Dorsolateral prefrontal cortex (tissue), 122 donors: ENCODE measurements at places on chromosomes 16 and 17. TPM values are rescaled to one million over a fixed set of nuclear protein-coding genes. Genes with fewer than 3 reads are reported as not detected.

- no peak for DNase-seq
These were observed 467.8 kb downstream of the SLC39A11 start for GRCh38 chr17:72624652-72625051.

The CMC2 gene
- 84.3 TPM for total RNA-seq

GRCh38 chr16:70434484-70435260 is 4.2 kb downstream of the ST3GAL2 start:
- DNase-seq, result no peak

GRCh38 chr17:30701498-30701989 is 122.9 kb downstream of the CRLF3 start:
- DNase-seq, result no peak

The NGFR gene
- total RNA-seq, result 5.2 TPM

The IL4R gene
- total RNA-seq, result 30.7 TPM

GRCh38 chr16:56847173-56847910 is 17.7 kb upstream of the SLC12A3 start:
- no peak for DNase-seq

The GALR2 gene
- total RNA-seq, result not detected

The CFAP97D1 gene
- total RNA-seq, result 0.24 TPM

DNA sequence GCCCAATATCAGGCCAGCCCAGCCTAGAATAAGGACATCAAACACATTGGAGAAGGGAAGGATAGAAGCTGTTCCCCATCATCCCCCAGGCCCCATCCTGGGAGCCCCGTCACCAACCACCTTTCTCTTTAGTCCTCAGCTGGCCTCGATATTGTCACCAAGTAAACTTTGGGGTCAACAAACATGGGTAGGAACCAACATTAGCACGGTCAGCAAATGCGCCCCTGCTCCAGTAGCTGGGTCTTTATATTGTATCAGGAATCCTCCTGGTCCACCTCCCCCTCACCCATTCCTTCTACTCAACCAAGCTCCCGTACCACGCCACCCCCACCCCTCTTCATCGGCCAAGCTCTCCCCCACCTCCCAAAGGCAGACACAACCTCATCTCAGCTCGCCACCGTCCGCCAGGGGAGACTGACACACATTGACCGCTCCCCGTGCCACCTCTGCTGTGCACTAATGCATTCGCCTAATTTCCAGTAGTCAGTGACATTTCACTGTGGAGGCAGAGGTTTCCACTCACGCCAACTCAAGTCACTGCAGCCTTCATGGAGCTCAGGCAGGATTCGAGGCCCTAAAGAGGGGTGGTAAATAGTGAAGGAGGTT is 20.7 kb upstream of the CBX2 start:
- no peak for DNase-seq

- no peak for DNase-seq
These were observed 36.4 kb upstream of the CES5A start for GRCh38 chr16:55911616-55912015.

The TADA2A gene
- 49.8 TPM for total RNA-seq

- no peak for DNase-seq
These were observed 238.8 kb downstream of the STX8 start for GRCh38 chr17:9336817-9337216.

The PTX4 gene
- total RNA-seq, result not detected

The TAF1C gene
- total RNA-seq, result 47.4 TPM

DNA sequence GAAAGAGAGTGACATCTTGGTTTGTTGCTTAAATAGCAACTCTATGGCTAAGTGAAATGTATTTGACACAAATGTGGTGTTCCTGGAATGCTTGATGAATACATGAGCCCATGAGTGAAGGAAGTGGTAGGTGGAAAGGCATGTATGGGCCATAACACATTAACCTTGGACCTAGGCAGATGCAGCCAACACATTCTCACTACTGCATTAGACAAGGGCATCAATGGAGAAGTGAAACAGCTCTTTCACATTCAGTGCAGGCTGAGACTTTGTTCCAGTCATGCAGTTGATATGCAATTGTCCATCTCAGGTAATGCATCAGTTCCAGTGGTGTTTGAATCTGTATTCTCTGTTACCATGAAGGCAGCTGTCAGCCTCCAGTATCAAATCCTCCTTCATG is 133.6 kb downstream of the HS3ST3B1 start:
- no peak for DNase-seq

DNA sequence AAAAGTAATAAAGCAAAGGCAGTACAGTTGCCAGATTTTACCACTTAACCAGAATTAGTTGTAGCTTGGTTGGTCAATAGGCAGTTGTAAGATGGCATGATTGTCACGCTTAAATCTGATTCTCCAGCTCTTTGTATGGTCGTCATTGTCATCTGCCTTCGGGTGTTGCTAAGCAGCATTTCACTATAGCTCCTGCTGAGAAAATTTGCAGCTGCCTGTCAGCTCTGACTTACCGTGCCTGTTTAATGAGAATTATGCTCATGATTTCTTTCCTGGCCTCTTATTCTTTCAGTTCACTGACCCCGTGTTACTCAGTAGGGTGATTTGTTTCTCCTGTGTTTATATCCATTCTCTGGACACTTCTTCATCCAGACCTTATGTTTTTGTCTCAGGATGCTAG is 66.7 kb downstream of the TANGO6 start:
- DNase-seq, result no peak

DNA sequence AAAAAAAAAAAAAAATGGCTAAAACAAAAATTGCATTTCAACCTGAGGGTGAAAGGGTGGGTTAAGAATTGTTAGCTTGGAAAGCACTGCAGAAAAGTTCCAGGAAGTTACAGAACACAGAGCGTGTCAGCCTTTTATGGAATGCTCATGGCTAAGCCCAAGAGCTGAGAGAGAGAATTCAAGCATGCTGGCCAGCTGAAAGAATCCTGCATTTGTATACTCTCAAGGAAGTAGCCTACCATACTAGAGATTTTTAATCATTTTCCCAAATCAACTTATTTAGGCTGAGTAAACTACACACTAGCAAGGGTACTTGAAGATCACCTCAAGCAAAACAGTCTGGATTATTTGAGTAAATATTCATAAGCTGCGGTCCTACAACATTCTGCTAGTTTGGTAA is 153.9 kb downstream of the KCNJ2 start:
- DNase-seq, result no peak

- DNase-seq, result no peak
These were observed 5.4 kb downstream of the RNF222 start for GRCh38 chr17:8392274-8392673.

The CIBAR2 gene
- total RNA-seq, result not detected

- no peak for DNase-seq
These were observed 13.7 kb downstream of the AP1G1 start for GRCh38 chr16:71794943-71795342.

- no peak for DNase-seq
These were observed 18.9 kb downstream of the IKZF3 start for GRCh38 chr17:39845052-39845846.

DNA sequence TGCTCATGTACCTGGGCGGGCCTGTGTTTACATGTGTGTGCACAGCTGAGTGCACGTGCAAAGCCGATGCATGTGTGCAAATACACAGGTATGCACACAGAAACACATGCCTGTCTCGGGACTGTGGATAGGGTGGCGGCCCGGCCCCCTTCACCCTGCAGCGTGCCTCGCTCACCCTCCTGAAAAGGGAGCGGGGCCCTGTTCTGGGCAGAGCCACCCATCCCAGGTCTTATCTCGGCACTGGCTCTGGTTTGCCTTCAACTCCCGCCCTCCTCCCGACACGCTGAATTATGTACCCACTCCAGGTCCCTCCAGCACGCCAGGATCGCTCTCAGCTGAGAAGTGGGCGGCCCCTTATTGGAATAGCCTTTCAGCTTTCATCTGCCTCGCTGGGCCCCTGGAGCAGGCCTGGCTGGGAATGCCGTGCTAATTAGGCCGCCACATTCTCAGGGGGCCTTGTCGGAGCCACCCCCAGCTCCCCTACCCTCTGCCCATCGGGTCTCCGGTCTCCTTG is 77.8 kb downstream of the RTN4RL1 start:
- DNase-seq, result no peak

The HLF gene
- 135 TPM for total RNA-seq

- no peak for DNase-seq
These were observed 7.4 kb downstream of the ACD start for GRCh38 chr16:67652578-67653127.

The TOP2A gene
- total RNA-seq, result not detected

GRCh38 chr17:45221081-45222013 is at the start of gene FMNL1:
Gene FMNL1, plus strand, starts transcription at chr17:45221885. Its CDS starts 240 bp downstream, at chr17:45222125.
- DNase-seq, result no peak

DNA sequence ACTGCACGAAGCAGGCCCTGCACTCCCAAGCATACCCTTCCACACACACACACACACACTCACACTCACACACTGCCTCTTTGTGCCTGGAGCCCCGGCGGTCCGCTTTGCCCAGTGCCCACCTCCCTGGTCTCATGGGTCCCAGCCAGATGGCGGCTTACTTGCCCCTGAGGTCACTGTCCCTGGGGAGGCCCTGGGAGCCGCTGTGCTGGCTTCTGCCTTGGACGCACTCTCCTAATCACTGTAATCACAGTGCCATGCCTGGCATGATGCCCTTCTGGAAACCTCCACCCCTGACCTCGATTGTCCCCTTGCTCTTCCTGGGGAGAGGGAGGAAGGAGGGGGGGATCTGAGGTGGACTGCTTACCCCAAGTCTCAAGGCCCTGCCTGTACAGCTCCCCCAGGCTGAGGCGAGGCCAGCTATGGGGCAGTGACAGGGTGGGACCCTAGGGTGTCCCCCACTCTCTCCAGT is 36.0 kb downstream of the ARHGAP23 start:
- DNase-seq, result peak; percentile 89

The SMTNL2 gene
- total RNA-seq, result 0.70 TPM

- DNase-seq, result no peak
These were observed 87.3 kb upstream of the CDC42EP4 start for GRCh38 chr17:73399056-73399455.

DNA sequence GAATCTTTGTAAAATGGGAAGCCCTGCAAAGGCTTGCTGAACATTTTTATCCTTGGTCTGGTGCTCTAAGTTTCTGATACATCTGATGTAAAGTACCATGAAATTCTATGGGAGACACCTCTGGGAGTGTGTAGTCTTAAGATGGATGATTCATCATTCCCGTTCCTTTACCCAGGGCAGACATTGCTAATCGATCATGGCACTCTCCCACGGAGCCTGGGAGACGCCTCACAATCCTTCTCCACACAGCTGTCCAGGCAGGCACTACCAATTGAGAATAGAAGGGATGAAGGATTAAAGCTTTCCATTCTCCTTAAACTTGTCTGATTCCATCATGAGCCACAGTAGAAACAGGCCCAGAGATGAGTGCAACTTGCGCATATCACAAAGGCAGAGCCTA is 144.8 kb downstream of the GSG1L start:
- DNase-seq, result no peak

- DNase-seq, result no peak
These were observed 92.8 kb downstream of the KATNIP start for GRCh38 chr16:27642756-27643155.

DNA sequence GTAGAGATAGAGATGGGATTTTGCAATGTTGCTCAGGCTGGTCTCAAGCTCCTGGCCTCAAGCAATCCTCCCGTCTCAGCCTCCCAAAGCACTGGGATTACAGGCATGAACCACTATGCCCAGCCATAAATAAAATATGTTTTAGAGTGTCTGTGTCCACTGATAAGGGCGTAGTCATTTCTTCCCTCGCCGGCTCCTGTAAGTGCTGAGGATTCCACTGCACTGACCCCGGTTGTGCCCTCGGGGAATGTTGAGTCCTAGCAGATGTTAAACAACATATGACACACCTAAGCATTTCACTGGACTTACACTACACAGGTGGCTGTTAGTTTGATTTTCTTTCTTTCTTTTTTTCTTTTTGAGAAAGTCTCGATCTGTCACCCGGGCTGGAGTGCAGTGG is 5.6 kb upstream of the SHMT1 start:
- no peak for DNase-seq

- no peak for DNase-seq
These were observed 20.3 kb downstream of the METRNL start for GRCh38 chr17:83099570-83100181.

- DNase-seq, result no peak
These were observed 1.3 kb downstream of the TMEM219 start for GRCh38 chr16:29963021-29963743.

The CRYBA1 gene
- not detected for total RNA-seq

- DNase-seq, result peak; percentile 49
These were observed 26.6 kb upstream of the GSE1 start for GRCh38 chr16:85586380-85587104.

- no peak for DNase-seq
These were observed 4.4 kb upstream of the SEC14L1 start for GRCh38 chr17:77136420-77136767.

DNA sequence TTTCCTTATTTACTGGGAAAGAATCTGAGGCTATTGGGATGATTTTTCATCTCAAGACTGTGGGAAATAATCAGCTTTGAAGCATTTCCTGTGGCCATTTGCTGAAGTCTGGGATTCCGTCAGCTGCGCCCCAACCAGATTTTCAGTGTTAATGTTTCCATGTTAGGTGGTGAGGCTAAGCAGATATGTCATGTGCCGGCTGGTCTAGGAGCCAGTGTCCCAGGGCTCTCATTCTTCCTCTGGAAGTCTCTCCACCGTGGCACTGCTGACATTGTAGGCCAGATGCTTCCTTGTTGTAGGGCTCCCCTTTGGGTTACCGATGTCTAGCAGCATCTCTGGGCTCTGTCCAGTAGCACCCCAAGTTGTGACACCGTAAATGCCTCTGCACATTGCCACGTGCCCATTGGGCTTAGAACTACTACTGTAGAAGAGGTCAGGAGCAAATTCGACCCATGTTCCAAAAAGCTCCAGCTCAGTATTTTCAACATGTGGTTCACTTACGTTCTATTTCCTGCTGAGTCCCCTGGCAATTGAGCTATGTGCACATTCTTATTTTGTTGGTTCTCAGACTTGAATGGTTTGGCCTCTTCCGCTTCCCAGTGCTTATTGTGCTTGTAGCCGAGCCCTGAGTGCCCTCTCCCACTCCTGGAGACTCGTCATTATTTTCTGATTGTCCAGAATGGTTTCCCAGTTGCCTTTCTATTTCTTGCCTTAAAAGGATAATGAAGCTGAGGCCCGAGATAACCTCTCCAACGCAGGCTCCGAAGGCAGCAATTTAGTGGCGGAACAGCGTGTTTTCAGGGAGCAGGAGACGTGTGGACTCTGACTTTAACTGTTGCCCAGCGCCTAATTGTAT is 82.2 kb downstream of the SPECC1 start:
- DNase-seq, result no peak

GRCh38 chr16:53958341-53958880 is 254.5 kb downstream of the FTO start:
- DNase-seq, result no peak

GRCh38 chr16:64012166-64012565 is 1109.7 kb downstream of the CDH11 start:
- no peak for DNase-seq

The CHD9NB gene
- 0.26 TPM for total RNA-seq
